A549 treated with dexamethasone at 1 μM for 4 hours (cell line): ENCODE measurements at places on chromosomes 6 and 20. TPM values are rescaled to one million over a fixed set of nuclear protein-coding genes. Genes with fewer than 3 reads are reported as not detected.

The PROKR2 gene
- not detected in 5 replicates for total RNA-seq

The GHRH gene
- total RNA-seq, result not detected in 5 replicates

The THBD gene
- 110 to 160 TPM (median 137 TPM) in 5 replicates for total RNA-seq

The DAAM2 gene
- total RNA-seq, result 0.13 to 0.25 TPM (median 0.21 TPM) in 5 replicates

The TAAR2 gene
- total RNA-seq, result not detected in 5 replicates

The TP53TG5 gene
- not detected in 5 replicates for total RNA-seq

The RAD21L1 gene
- total RNA-seq, result not detected in 5 replicates

The HLA-DQA1 gene
- not detected in 5 replicates for total RNA-seq

The MUCL3 gene
- total RNA-seq, result 0.06 to 0.15 TPM (median 0.10 TPM) in 5 replicates

The ROS1 gene
- total RNA-seq, result 0.21 to 0.51 TPM (median 0.24 TPM) in 5 replicates

The GLP1R gene
- not detected in 5 replicates for total RNA-seq

The DYNLT2 gene
- 0.43 to 0.62 TPM (median 0.56 TPM) in 5 replicates for total RNA-seq

The PEX7 gene
- 4.5 to 5.5 TPM (median 4.8 TPM) in 5 replicates for total RNA-seq

The DEF6 gene
- 0.05 to 0.06 TPM (median 0.06 TPM) in 3 of 5 replicates, not detected in the others for total RNA-seq

The UFL1 gene
- 6.3 to 9.5 TPM (median 9.0 TPM) in 5 replicates for total RNA-seq

The GRIK2 gene
- 0.43 to 0.61 TPM (median 0.51 TPM) in 5 replicates for total RNA-seq

The CFAP206 gene
- total RNA-seq, result 0.31 to 0.57 TPM (median 0.38 TPM) in 5 replicates

The LPA gene
- 0.08 to 0.21 TPM (median 0.14 TPM) in 5 replicates for total RNA-seq

The KIF25 gene
- total RNA-seq, result 0.07 to 0.23 TPM (median 0.15 TPM) in 4 of 5 replicates, not detected in the other

The ERVFRD-1 gene
- total RNA-seq, result not detected in 5 replicates

The VGLL2 gene
- total RNA-seq, result not detected in 5 replicates

The FRMD1 gene
- total RNA-seq, result 0.01 to 0.05 TPM (median 0.02 TPM) in 3 of 5 replicates, not detected in the others

The KCNK5 gene
- 1.1 to 1.7 TPM (median 1.3 TPM) in 5 replicates for total RNA-seq

The C20orf204 gene
- 0.18 to 0.39 TPM (median 0.29 TPM) in 5 replicates for total RNA-seq

The GFOD1 gene
- total RNA-seq, result 1.4 to 2.0 TPM (median 1.7 TPM) in 5 replicates

The KIAA1755 gene
- 0.13 to 0.26 TPM (median 0.18 TPM) in 5 replicates for total RNA-seq

The IL17A gene
- total RNA-seq, result not detected in 5 replicates

The EMILIN3 gene
- 0.27 to 0.66 TPM (median 0.54 TPM) in 5 replicates for total RNA-seq

The SLC12A5 gene
- 13.5 to 16.4 TPM (median 13.9 TPM) in 5 replicates for total RNA-seq

The UQCC2 gene
- total RNA-seq, result 74.7 to 90.0 TPM (median 80.0 TPM) in 5 replicates

The WFDC10B gene
- total RNA-seq, result not detected in 5 replicates

The PI3 gene
- total RNA-seq, result 1.9 to 4.3 TPM (median 2.3 TPM) in 5 replicates

The CD93 gene
- 0.02 TPM in 1 of 5 replicates, not detected in the others for total RNA-seq

The CRISP2 gene
- total RNA-seq, result not detected in 5 replicates

The PRL gene
- not detected in 5 replicates for total RNA-seq

The RAB32 gene
- total RNA-seq, result 33.0 to 36.8 TPM (median 34.6 TPM) in 5 replicates

The ANKRD6 gene
- total RNA-seq, result 1.3 to 2.1 TPM (median 1.8 TPM) in 5 replicates

The ULBP1 gene
- 0.76 to 1.4 TPM (median 1.0 TPM) in 5 replicates for total RNA-seq

The SLC16A10 gene
- total RNA-seq, result 0.25 to 0.60 TPM (median 0.56 TPM) in 5 replicates

The POU5F1 gene
- total RNA-seq, result 11.8 to 22.2 TPM (median 16.0 TPM) in 5 replicates

The PREP gene
- total RNA-seq, result 35.5 to 39.0 TPM (median 38.8 TPM) in 5 replicates

The SAPCD1 gene
- 2.1 to 3.7 TPM (median 3.5 TPM) in 5 replicates for total RNA-seq

The HLA-A gene
- total RNA-seq, result 120 to 143 TPM (median 135 TPM) in 5 replicates

The NMBR gene
- total RNA-seq, result not detected in 5 replicates

The PPP1R3G gene
- total RNA-seq, result 1.5 to 2.3 TPM (median 2.0 TPM) in 5 replicates

The PSORS1C1 gene
- 4.4 to 6.7 TPM (median 6.1 TPM) in 5 replicates for total RNA-seq

The HCRTR2 gene
- not detected in 5 replicates for total RNA-seq

The C6orf163 gene
- 0.09 to 0.32 TPM (median 0.22 TPM) in 5 replicates for total RNA-seq

The HLA-DQB1 gene
- not detected in 5 replicates for total RNA-seq

The COX4I2 gene
- total RNA-seq, result not detected in 5 replicates

The PTGIS gene
- 0.02 to 0.07 TPM (median 0.06 TPM) in 3 of 5 replicates, not detected in the others for total RNA-seq

The BTNL2 gene
- total RNA-seq, result not detected in 5 replicates

The PHF20 gene
- total RNA-seq, result 33.6 to 40.3 TPM (median 38.0 TPM) in 5 replicates

The PREX1 gene
- total RNA-seq, result 9.9 to 16.9 TPM (median 15.7 TPM) in 5 replicates
